ENCODE measurements at places on chromosomes 3 and 15.

DNA sequence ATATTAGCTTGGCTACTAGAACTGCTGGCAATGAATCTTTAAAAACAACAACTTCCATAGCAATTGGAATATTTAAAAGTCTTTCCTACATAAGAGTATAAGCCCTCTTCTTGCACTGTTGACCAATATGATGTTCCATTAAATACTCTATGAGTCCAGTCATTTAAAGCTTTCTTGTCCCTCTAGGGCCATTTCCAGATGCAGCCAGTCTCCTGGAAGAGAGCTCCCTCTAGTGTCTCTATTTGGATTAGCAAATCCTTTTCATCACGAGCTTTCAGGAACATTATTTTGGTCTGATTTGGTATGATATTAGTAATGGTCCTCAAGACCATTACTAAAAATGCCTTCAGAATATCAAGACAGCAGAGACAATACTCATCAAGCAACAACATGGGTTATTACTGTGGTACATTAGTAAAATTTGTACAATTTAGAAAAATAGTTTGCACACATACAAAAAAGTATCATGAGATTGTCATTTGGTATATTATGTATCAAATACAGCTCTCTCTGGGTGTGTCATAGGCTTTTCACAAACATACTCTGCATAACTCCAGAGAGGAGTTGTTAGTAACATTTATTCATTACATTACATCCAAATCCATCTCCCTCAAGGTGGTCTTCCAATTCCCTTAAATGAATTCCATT, 101.3 kb downstream of the DPH6 start:
- DNase-seq: no peak

GRCh38 chr15:61828860-61829513, 231.3 kb downstream of the VPS13C start:
- DNase-seq: no peak

- no peak for DNase-seq
Measured at GRCh38 chr3:148881286-148881685, 16.2 kb downstream of the CPA3 start.

DNA sequence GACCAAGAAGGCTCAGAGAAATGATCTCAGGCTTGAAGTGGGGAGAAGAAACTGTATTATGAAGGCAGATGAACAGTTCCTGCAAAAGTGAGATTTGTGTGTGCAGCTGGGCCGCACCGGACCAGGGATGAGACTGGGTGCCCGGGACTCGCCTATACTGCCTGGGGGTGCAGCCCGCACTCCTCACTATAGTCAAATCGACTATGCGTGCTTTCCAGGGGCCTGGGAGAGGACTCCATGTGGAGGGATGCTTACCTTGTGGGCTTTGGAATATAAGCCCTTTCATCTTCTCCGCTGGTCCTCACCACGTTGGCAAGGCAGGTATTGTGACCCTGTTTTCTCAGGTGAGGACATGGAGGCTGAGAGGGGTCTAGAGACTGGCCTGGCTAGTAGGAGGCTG, 32.9 kb upstream of the APOD start:
- DNase-seq: no peak

DNA sequence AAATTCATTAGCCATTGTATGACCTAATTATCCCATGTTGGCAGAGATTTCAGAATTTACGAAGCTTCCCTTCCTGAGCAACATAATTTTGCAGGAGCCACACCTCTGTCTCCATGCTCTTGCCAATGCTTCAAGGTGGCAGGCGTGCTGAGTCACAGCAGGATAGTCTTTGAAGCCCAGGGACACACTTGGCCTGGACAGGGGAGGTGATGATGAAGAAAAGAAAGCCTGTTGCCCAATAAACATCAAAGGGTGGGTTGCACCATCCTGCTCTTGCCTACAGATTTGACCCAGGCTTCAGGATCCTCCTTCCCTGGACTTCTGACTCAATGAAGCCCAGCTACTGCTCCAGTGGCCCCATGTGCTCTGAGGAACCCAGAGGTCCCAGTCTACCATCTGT, 117.1 kb downstream of the MINAR1 start:
- DNase-seq: no peak
